ENCODE measurements at places on chromosomes 16 and 17.

- no peak for DNase-seq
These were observed 265.6 kb downstream of the CDH13 start for GRCh38 chr16:82892324-82892723.

DNA sequence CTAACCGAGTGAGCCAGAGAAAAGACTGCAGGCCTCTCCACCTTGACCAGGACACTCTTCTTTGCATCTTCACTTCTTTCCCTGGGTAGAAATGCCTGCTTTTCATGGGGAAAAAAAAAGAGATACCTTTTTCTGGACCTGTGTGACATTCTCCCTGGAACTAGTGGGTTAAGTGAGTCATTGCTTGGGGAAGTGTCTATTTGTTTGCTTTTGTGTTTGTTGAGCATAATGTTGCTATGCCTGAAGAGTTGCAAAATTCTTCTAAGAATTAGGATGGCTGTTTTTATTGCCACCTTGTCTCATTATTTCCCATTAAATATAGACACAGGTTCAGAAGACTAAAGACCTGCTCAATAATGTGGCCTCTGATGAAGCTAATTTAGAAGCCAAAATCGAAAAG, 18.8 kb downstream of the CLUAP1 start:
- no peak for DNase-seq

GRCh38 chr17:32483451-32484019, 3.3 kb upstream of the CDK5R1 start:
- peak; percentile 70 for DNase-seq

DNA sequence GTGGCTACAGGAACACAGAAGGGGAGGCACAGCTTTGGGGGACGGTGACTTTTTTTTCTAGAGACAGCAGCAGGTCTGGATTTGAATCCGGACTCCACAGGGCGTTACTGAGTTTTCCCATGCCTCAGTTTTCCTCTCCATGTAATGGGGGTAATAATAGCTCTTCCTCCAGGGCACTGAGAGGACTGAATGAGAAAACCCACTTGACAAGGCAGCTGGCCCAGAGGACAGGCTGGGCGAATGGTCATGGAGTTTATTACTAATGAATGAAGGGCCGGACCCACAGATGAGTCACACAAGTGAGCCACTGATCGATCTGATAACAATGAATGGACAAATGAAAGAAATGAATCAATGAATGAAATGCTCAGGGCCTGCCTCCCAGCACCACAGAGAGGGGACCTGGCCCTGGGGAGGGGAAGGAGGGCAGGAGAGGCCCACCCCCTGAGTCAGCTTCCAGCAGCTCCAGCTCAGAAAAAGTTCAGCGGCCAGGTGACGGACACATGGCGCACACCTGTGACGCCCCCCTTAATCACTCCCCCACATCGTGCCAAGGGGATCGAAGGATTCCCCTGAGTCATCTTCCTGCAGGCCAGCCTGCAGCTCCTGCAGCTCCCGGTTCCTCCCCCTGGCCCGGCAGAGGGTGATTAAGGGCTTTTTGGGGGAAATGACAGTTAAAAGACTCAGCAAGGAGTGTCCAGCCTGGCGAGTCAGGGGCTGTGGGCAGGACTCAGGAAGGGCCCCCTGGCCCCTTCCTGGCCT, 54.3 kb downstream of the SOCS1 start:
- peak; percentile 60 for DNase-seq

GRCh38 chr16:53057658-53058057, 2.9 kb downstream of the CHD9 start:
- DNase-seq = no peak

All from mucosa of gallbladder (tissue), 1 donor.